ENCODE measurements at places on chromosomes 12 and 14.

GRCh38 chr14:61034416-61035120 is 53.5 kb downstream of the SLC38A6 start:
- DNase-seq: no peak

DNA sequence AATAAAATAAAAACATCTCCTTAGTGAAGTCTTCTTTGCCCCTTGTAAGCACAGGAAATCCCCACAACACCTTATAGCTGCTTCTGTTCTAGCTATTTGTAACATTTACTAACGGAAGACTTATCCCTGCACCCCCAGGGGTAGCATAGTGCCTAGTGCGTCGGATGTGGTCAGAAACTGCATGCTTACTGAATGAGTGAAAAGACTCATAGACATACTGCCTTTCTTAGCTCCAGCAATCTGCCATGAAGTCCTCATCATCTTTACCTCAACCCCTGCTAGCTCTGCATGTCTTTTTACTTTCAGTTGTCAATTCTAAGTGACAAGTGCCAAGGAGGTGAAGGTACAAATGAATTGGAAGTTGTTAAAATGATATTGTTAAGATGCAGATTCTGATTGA is 12.9 kb downstream of the RIOX1 start:
- no peak for DNase-seq

DNA sequence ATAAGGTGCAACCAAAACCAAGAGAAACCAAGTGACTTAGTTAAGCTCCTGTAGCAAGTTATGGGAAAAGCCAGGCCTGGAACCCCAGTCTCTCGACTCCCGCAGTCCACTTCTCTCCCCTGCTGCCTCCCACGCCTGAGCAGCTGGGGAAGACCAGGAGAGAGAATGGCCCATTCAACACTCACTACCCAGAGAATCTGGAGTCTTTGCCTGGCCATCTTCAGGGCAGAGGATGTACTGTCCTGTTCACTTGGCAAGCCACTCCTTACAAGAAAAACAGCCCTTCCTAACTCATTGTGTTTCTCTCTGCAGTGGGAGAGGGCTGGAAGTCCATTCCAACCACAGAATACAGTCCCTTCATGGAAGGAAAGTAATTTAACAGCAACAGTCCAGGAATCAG is 1.8 kb downstream of the PITPNM2 start:
- DNase-seq: peak; percentile 31

DNA sequence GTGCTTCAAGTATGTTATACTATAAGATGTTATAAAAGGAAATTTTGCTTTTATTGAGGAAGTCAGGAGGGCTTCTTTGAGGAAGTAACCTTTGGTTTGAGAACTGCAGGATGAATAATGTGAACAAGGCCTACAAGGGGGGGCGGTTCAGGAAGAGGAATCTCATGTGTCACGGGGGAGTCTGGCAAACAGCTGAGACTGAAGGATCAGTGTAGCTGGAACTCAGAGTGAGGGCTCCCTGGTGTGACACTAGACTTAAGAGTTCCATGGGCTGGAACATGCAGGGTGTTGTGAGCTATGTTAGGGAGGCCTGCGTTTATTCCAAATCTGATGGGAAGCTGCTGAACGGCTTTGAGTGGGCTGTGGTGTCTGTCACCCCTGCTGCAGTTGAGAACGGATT is 62.3 kb downstream of the UNC79 start:
- DNase-seq: no peak

DNA sequence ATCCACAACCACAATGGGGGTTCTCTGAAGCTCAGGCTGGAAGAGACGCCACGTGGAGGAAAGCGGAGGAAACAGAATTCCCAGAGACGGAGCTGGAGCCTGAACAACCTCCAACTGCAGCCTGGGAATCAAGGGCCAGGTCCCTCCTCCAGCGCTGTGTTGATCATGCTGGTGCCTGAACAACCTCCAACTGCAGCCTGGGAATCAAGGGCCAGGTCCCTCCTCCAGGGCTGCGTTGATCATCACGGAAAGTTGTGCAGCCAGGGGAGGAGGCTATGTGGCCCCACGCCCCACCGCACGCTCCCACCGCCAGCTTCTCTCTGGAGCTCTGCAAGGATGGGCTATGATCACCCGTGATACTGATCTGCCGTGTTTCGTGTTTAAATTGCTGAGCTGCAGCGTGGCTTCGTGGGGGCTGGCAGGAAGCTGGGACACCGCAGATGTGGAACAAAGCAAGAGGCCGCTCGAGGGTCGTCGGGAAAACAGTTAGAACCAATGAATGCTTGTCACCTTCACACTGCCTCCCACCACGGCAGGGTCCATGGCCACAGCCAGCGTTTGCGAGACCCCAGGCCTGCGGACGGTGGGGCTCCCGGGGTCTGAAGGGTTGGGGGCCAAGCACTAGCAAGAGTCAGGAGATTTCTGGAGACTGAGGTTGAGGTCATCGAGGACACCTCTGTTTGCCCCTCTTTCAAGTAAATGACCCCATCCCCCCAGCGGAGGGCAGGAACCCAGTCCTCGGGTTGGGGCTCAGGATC is 51.8 kb upstream of the FBRSL1 start:
- DNase-seq: no peak

GRCh38 chr12:57049890-57050289 is at the start of gene MYO1A:
Gene MYO1A, minus strand, starts transcription at chr12:57050129. Its CDS starts 1,806 bp downstream, at chr12:57048323.
- DNase-seq: peak; percentile 47

- no peak for DNase-seq
Measured at GRCh38 chr12:52341066-52341580, 19.9 kb upstream of the KRT83 start.

GRCh38 chr12:119415714-119416113 is 81.2 kb downstream of the CCDC60 start:
- DNase-seq: no peak

DNA sequence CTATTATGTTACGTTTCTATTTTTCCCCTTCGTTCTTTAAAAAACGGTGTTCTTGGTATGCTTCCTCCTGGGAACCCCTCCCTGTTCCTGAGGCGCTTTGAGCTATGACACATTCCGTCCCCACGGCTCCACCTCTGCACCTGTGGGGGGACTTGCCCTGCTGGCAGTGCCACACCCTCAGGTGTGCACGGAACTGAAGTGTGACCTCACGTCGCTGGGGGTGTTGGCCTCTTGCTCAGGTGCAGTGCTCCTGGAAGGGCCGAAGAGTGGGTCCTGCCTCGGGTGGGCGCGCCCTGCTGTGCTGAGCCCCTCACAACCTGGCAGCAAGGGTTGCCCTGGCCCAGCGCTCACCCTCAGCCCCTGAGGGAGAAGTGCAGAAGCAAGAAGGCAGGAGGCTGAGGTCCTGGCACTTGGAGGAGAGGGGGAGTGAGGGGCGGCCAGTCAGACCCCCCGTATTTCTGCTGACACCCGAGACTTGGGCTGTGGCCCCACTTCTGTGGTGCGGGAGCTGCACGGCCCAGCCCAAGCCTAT is 4.9 kb downstream of the AMN start:
- DNase-seq: no peak

DNA sequence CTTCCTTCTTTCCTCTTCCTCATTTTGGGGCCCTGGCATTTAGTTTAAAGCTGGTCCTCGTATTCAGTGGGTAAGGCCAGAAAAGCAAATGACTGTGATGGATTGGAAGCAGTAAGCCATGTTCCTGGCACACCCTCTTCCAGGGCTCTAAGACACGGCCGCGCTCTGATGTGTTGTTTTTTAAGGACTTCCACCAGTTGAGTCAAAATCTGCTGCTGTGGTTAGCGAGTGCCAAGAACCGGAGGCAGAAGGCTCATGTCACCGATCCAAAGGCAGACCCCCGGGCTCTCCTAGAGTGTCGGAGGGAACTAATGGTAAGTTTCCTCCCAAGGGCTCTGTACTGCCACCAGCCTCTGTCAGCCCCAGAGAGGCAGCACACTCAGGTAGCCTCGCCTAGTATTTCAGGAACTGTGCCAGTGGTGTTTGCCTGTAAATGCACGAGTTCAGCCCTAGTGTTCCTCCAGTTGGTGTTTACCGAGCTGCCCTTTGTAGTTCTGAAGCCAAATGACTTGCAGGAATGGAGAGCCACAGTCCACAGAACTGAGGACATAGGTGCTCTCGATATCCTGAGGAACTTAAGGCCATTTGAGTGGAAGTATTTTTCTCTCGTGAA is 72.7 kb downstream of the ESR2 start:
- no peak for DNase-seq

DNA sequence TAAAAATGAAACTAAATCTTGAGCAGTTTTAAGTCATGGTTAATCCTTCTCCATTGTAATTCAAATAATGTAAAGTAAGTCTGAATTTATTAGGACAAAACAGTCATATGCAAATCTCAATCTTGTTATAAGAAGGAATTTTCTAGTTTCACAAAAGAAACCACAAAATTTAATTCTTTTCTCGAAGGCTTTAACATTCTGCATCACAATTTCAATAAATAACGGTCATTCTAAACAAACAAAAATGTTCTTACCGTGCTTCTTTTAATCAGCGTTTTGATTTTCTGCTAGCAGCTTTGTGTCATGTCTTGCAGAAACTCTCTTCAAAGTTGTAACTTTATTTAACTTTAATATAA is 225 bp downstream of the CLEC2B start:
- DNase-seq: no peak

DNA sequence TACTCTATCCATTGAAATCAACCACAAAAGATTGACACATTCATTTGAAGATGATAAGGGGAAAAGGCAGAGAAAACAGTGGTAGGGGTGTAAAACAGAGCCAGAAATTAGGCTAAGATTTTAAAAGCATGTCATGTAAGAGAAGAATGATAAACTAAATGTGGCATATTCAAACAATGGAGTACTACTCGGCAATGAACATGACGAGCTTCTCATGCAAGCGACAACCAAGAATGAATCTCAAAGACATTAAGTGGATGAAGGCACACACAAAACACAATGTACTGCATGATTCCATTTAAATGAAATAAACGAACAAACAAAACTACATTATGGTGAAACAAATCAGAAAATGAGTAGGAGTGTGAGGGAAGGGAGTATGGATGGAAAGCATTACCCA is 134.8 kb downstream of the ITPR2 start:
- DNase-seq: no peak

- DNase-seq: no peak
Measured at GRCh38 chr12:122495258-122495657, 5.5 kb downstream of the ZCCHC8 start.

GRCh38 chr12:67504026-67504425 is 144.5 kb upstream of the DYRK2 start:
- DNase-seq: no peak

- no peak for DNase-seq
Measured at GRCh38 chr14:74841230-74842207, 34.4 kb downstream of the PROX2 start.

DNA sequence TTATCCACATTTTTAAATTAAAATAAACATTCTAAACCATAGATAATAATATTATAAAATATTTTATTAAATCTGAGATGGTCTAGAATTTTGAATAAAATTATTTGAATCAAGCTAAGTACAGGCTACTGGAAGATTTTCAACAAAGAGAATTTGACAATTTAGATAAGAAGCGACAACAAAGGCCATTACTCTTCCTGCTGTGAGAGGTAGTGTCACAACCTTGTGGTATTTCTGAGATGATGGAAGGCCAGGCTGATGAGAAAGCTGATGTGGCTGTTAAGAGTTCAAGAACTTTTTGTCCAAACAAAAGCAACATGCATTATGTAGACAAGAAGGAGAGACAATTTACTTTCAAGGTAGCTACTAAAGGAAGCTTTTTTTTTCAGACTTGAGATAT is 43.7 kb upstream of the CNTN1 start:
- no peak for DNase-seq

DNA sequence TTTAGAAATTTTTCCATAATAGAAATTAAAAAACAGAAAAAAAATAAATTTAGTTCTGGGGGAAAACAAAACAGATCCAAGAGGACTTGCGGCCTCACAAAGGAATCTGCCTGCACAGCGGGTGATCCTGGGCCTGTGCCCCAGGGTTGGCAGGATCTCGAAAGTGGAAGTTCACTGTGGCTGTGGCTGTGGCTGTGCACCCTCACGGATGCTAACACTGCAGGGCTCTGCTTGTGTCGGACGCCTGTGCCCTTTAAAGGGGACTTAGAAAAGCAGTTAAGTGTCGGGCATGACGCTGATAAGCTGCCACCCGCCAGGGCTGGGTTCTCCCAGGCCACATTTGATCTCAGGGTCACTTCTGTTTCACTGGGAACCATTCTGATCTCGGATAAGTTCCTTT is 209.1 kb downstream of the TTC7B start:
- no peak for DNase-seq

GRCh38 chr12:116977465-116978380 is 67.0 kb downstream of the FBXW8 start:
- no peak for DNase-seq

DNA sequence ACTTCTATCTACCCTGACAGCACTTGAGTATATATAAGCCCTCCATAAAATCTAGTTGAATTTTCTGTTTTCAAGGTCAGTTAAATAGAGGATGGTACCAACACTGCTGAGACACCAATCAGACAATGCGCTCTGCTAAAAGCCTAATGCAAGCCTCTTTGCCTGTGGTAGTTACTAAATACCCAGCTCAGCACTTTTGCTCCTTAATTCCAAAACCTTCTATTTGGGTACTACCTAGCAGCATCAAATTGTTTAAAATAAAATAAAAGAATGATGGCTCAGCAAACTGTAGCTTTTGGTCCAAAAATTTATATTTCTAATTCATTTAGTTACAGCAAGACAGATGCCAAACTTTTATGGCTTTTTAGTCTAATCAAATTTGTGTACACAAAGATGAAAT is 107.9 kb downstream of the IPO8 start:
- DNase-seq: no peak

DNA sequence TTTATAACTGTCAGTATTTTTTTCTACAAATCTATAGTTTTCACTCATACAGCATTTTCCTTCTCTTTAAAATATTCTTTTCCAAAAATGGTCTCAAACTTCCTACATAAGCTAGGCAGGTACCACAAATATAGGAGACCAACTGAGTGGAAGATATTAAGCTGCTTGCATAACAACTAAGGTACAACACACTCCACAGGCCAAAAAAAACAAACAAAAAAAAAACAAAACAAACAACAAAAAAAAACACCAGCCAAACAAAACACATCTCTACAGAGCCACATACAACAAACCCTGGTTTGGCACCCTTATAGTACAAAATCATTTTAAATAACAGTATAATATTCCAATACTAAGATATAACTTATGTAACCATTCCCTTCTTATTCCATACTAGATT is 50.1 kb downstream of the SLC2A13 start:
- no peak for DNase-seq

DNA sequence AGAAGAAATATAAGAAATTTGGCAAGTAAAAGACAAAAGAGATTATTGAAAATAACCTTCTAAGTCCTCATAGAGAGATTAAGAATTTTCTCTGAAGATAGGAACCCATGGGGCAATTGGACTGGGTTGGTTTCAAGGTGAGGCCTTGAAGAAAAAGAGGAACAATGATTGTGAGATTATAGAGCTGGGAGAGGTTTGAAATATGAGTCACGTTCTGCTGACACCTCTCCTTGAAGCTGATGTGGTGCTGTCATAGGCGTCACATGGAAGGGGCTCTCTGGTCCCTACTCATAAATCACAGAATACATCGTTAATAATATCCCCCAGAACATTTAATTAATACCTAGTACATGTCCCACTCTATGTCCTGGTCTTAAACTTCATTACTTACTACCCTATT is 227.6 kb upstream of the PDE3A start:
- DNase-seq: no peak

All from AG08395 (cell line).